ENCODE measurements at places on chromosomes 2 and 18.

DNA sequence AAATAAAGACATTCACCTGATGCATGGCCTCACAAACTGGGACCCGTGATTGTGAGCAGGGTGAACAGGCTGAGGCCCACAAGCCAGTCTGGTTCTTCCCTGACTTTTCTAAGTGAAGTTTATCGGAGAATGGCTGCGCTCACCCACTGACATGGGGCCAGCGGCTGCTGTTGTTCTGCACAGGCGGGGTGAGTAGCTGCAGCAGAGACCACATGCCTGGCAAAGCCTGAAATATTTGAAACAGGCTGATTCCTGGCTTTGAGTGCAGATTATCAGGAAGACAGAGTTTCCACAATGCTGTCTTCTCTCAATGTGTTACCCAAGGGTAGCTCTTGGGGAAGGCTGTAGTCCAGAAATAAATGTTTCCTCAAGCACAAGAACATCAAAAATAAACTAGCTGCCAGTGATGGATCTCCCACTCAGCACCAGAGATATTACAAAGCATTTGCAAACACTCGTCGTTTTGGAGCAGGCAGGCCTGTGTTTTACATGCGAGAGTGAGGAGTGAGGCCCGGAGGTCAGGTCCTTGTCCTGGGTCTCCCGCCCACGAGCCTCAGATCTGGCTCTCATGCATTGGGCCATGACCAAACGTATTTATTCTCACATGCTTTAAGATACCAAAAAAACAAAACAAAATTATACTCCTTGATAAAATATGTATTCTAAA lies 647.1 kb downstream of the GALR1 start:
- no peak for DNase-seq

- DNase-seq = no peak
Observed at GRCh38 chr2:43125090-43125998, 101.1 kb downstream of the ZFP36L2 start.

DNA sequence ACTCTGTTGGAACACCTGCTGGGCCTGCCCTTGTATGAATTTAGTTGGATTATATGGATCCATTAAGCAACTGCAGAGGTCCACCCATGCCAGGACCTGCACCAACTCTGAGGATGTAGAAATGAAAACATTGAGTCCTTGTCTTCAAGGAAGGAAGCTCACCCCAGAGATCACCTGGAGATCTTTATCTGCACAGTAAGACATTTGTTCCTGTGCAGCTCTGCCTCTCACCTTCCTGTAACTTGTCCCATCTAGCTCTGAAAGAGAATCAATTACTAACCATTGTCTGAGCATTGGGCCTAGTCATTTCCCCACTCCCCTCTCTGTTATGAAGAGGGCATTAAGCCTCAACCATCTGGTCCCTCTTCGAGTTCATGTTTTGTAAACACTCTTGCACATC lies 105.2 kb upstream of the YWHAQ start:
- no peak for DNase-seq

DNA sequence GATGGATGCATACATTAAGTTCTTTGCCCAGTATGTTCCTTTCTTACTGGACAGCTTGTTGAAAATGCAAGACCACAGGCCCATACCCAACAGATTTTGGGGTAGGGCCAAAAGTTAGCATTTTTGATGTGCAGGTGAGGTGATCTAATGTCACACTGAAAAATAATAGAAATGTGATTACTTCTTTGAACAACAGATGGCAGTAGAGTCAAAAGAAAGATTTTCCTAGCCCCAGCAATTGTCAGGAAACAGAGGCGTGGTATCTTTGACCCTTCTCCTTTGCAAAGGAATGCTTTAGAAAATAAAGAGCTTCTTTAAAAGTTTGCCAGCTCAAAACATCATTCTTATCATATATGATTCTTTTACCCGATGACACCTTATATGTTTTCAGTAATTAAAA lies 343.6 kb upstream of the SYT4 start:
- DNase-seq = no peak

- DNase-seq = no peak
Observed at GRCh38 chr2:10343191-10343590, 40.5 kb downstream of the HPCAL1 start.

GRCh38 chr2:232632904-232633412 lies 446 bp upstream of the EFHD1 start:
- DNase-seq = no peak

DNA sequence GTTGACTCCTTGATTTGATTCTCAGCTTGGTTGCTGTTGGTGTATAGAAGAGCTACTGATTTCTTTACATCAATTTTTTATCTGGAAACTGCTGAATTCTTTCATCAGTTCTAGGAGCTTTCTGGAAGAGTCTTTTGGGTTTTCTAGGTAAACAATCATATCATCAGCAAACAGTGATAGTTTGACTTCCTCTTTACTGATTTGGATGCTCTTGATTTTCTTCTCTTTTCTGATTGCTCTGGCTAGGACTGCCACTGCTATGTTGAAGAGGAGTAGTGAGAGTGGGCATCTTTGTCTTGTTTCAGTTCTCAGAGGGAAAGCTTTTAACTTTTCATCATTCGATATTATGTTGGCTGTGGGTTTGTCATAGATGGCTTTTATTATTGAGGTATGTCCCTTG lies 140.5 kb downstream of the ZNF236 start:
- no peak for DNase-seq

GRCh38 chr18:10168477-10168876 lies 254.7 kb downstream of the VAPA start:
- DNase-seq = no peak

DNA sequence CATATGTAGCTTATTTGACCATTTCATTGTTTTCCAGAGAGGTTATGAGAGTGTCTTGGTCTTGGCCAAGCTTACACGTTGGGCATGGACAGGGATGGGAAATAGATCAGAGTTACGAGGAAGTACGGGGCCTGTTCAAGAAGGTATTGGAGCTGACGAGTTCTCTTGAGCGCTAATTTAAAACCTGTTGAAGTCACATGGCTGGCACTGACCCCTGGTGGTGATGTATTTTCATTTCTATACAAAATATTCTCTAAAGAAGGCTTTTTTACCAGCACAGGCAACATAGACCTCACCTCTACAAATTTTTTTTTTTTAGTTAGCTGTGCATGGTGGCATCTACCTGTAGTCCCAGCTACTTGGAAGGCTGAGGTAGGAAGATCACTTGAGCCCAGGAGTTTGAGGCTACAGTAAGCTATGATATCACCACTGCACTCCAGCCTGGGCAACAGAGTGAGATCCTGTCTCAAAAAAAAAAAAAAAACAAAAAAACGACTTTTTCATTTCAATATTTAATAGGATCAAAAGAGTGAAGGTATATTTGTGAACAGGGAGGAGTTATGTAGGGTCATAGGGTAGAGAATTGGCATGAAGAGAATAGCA lies 19.6 kb downstream of the UGP2 start:
- DNase-seq = peak; percentile 28

GRCh38 chr18:3914833-3915610 lies 465.1 kb downstream of the TGIF1 start:
- DNase-seq = no peak

- no peak for DNase-seq
Observed at GRCh38 chr18:32696376-32696775, 76.4 kb downstream of the KLHL14 start.

DNA sequence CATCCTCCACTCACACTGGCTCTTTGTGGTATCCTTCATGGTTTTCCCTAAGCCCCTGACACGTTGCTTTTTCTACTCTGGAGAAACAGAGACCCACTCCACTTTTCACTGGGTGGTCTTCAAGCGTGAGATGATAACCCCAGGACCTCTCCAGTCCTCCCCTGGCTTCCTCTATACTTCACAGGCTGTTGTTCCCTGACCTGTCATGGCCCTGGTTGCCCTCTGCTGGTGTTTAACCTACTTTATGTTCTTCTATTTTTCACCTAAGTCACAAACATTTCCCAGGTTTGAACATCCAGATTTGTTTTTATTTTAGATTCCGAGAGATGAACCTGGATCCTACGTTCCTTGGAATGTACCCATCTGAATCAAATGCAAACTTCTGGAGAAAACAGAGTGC lies 84.5 kb downstream of the AOX1 start:
- DNase-seq = no peak

- no peak for DNase-seq
Observed at GRCh38 chr2:202193881-202194353, 44.5 kb downstream of the SUMO1 start.

GRCh38 chr2:221235941-221236340 lies 336.2 kb downstream of the EPHA4 start:
- DNase-seq = no peak

DNA sequence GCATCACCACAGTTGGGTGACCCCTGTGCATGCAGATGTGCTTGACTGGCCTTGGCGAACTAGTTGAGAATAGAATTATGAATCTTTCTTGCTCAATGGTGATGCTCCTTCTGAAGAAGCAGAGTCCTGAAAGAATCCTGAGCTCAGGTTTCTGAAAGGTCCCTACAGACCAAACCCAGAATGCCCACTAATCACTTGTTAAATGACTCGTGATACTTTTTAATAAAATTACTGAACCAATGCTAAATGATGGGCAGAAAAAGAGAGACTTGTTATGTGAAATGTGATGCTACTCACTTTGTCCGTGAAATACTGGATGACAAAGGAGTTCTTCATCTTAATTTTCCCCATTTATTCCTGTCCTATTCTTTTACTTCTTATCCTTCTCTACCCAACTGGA lies 263.5 kb upstream of the LRRTM1 start:
- DNase-seq = no peak

- DNase-seq = no peak
Observed at GRCh38 chr2:5328826-5329225, 363.4 kb upstream of the SOX11 start.

DNA sequence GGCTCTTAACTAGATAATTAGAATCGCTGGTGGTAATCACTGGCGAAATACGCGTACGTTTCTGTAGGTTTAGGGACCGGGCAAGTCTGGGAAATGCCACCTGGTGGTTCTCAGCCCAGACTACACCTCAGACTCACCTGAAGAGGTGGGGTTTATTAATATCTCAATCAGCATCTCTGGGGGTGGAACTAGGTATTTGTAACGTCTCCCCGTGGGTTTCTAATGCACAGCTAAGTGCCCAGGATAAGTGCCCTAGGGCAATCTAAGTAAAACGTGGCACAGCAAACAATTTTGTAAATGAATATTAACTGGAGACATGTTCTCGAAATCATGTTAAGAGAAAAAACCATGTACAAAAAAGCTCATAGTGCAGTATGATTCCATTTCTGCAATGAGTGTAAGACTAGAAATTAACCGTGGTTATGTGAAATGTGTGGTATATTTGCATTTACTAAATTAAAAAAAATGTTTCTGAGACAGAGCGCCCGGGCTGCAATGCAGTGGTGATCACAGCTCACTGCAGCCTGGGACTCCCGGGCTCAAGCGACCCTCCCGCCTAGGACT lies 760 bp upstream of the CNOT11 start:
- peak; percentile 10 for DNase-seq

DNA sequence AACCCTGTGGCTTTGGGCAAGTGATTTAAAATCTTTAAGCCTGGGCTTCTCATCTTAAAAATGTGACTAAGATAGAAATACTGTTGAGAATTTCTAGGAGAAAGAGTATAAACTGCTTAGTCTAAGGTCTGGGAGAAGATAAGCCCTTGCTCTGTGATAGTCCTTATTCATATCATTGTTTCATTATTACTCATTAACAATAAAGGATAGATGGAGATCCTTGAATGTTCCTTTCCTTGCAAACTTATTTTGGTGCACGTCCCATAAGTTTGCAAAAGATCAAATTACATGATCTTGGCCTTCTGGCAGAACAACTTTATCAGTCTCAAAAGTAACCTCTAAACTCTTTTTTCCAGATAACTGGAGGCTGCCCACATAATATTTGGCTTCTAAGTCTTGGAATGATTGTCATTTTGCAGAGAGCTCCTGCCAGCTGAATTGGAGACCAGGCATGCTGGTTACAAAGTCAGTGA lies 138.3 kb downstream of the FAM124B start:
- no peak for DNase-seq

DNA sequence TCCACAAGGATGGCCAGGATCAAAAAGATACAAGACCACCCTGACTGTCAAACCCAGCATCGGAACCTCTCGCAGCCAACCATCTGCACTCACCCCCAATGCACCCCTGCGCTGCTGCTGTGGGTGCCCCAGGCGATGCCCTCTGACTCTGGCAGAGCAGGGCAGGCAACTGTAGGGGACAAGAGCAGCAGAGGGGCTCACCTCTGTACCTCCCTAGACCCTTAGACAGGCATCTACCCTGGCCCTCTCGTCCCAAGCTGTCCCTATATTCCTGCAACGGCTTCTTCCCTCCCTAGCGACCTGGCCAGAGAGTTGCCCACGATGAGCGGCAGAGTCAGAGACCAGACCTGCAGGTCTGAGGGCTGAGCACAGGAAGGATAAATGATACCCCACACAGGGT lies 128.2 kb downstream of the HDAC4 start:
- DNase-seq = no peak

DNA sequence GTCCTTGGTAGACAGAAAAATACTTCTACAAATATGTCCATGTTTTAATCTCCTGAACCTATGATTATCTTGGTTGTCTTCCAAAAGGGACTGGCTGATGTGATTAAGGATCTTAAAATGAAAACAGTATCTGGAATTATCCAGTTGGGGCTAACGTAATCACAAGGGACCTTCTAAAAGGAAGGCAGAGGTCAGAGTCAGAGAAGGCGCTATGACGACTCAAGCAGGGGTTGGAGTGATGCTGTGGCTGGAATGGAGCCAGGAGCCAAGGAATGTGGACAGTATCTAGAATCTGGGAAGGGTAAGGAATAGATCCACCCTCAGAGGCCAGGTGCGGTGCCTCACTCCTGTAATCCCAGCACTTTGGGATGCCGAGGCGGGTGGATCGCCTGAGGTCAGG lies 4.2 kb upstream of the USP14 start:
- no peak for DNase-seq

GRCh38 chr2:106105151-106105922 lies 88.8 kb downstream of the UXS1 start:
- no peak for DNase-seq

DNA sequence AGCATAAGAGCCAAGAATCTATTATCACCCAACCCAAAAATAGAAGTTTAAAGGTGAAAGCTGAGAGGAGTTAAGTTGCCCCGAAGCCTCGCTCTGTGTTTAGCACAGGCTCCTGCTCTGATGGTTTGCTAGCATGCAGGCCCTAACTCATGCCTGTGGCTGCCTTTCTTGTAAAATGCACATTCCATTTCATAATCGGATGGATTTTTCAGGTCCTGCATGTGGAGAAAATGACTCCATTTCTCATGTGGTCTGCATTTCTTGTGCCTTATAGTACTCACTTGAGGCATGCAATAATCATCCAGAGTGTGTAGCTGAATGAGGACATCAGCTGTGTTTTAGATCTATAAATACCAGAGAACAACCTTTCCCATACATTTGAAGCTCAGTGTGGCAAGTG lies 381.8 kb downstream of the CPS1 start:
- DNase-seq = no peak

DNA sequence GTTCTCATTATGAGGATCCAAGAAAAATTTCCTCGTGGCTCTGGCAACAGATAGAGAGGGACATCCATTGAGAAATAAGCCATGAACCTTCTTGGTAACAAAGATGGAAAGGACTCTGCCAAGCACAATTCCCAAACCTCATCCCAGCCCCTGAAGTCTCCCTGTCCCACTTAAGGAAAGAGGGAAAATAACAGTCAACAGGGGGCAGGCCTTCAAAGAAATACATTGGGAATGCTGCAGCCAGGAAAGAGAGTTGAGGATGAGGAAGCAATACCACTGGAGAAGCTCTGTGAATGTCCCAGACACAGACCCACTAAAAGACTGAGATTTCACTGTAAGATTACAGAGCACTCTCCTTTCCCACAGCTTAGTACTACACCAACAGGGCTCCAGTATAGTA lies 93.2 kb downstream of the CD226 start:
- DNase-seq = no peak

Data from T-helper 17 cell (primary cell).